BE2C (cell line): ENCODE measurements at places on chromosomes 6 and 20.

DNA sequence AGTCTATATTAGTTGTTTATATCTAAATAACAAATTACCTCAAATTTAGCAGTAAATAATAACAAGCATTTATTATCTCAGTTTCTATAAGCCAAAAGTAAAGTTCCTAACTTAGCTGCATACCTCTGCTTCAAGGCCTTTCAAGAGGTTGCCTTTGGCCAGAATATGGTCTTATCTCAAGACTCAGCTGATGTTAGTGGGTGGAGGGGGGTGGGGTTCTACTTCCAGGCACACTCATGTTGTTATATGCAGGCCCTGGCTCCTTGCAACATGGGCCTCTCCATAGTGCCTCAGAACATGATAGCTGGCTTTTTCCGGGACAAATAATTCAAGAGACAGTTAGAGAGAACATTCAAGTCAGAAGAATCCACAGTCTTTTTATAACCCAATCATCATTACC lies 266.0 kb downstream of the ADGRB3 start:
- no peak for DNase-seq

- DNase-seq = no peak
Observed at GRCh38 chr20:4181956-4182945, 166.9 kb upstream of the RNF24 start.

GRCh38 chr6:9398071-9398766 lies 962.9 kb upstream of the SLC35B3 start:
- DNase-seq = no peak

DNA sequence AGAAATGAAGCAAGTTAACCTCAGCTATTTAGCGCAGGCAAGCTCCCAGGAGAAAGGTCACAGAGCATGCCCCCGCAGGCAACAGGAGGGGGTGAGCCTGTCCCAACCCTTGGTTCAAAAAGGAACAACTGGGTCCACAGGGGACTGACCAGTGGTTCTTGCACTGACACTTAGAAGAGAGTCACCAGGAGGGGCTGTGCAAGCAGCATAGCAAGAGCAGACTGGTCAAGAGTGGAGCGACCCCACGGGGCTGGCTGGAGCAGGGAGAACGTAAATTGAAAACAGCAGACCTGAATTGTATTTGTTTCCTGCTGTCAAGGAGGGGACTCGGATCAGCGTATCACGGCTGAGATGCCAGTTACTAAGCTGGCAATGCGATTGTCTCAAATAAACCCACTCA lies 32.8 kb downstream of the GABRR1 start:
- no peak for DNase-seq

- no peak for DNase-seq
Observed at GRCh38 chr20:24720957-24721356, 228.1 kb upstream of the CST7 start.

- DNase-seq = no peak
Observed at GRCh38 chr6:109867970-109868358, 110.1 kb upstream of the GPR6 start.

DNA sequence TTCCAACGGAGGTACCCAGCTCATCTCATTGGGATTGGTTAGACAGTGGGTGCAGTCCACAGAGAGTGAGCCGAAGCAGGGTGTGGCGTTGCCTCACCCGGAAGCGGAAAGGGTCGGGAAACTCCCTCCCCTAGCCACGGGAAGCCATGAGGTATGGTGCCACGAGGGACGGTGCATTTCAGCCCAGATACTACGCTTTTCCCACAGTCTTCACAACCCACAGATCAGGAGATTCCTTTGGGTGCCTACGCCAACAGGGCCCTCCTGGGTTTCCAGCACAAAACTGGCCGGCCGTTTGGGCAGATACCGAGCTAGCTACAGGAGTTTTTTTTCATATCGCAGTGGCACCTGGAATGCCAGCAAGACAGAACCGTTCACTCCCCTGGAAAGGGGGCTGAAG lies 46.9 kb downstream of the STXBP5 start:
- DNase-seq = no peak

DNA sequence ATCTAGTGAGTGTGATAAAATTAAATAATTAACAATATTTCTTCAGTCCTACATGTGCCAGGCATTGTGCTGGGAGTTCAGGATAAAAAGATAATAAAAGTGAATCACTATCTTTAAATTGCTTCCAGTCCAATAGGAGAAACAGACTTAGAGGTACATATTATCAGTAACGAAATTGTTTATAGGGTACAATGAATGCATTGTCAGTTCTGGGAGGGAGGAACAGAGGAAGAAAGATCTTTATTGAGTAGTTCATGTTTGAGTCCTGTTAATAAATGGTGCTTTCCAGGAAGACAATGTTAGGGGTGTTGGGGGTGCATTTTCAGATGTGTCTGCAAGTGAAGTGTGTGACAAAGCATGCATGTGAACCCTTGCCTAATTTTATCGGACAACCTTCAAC lies 183.1 kb downstream of the OGFRL1 start:
- no peak for DNase-seq

DNA sequence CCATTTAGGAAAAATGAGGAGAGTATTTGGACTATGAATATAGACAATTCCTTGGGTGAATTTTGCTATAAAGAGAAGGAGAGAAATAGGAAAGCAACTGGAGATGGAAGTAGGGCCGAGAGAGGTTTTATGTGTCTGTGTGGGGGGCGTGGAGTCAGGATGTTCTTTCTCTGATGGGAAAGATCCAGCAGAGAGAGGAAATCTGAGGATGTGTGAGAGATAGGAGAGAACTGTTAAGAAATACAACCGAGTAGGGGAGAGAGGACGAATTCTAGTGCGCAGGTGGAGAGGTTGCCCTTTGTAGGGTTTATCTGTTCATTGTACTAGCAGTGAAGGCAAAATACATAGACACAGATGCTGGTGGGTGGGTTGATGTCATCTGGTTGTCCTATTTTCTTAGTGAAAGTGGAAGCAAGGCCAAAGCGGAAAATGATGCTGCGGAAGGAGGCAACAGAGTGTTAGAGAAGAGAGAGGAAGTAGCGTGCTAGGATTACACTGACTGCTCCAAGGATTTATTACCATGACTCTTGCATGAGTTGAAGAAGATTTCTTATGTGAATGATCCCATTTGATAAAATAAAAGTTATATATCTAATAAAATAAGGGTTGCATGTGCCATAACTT lies 57.7 kb downstream of the CLVS2 start:
- no peak for DNase-seq

DNA sequence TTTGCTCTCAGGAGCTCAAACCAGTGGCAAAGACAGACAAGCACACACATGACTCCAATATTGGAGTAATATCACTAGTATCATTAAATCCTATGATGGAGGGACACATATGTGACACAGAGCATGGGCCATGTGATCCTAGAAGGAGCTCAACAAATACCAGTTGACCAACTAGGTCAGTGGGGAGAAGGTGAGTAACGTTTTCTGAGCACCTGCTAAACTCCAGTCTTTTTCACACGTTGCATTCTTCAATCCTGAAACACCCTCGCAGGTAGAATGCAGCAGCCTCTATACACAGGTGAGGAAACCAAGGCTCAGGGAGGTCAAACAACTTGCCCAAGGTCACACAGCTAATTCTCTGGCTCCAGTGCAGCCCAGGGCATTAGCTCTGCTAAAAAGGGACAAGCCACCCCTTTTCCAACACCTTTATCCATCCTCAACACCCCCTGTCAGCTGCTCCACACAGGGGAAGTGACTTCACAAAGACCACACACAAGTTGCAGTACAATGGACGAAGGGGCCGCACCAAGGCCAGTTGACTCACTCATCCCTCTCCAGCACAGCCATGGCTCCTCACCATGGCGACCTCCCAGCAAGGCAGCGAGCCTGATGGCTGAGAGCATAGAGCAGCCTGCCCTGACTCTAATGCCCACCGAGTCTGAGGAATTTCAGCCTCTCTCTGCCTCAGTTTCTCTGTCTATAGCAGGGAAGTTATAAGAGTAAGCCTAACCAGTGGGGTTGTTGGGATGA lies 4.4 kb downstream of the CAPN11 start:
- DNase-seq = no peak

GRCh38 chr20:17262786-17263185 lies 35.9 kb downstream of the PCSK2 start:
- DNase-seq = no peak

DNA sequence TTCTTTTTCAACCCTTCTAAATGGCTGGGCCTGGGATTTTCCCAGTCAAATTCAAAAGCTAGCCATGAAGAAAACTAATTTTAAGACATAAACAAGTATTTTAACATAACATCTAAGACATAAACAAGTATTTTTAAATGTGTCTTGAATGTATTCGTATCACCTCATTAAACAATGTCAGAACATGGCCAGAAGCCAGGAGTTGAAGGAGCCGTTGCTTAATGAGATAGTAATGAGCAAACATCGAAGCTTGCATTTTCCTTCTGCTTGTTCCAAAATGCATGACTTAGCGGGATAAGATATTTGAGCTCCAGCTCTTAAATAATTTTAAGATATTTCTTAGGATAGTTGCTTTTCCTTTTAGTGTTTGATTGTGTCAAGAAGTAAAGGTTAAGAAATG lies 4.2 kb upstream of the RNF182 start:
- no peak for DNase-seq

GRCh38 chr6:17093686-17094085 lies 8.2 kb upstream of the STMND1 start:
- DNase-seq = no peak

DNA sequence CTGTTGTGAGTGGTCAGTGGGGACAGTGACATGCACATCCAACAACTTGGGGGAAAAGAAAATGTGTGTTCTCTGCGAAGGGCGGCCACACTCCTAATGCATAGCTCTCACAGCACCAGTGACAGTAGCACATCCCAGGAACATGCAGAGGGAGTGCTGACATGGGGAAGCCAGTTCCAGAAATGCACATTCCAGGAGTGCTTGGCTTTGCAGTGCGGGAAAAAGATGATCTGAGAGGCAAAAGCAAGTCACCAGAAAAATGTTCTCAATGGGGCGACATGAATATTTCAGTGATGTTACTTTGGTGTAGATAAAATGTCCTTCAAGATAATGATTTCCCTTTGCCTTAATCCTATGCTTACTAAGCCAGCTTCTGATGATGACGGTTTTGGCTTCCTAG lies 42.9 kb upstream of the PDE10A start:
- DNase-seq = no peak

DNA sequence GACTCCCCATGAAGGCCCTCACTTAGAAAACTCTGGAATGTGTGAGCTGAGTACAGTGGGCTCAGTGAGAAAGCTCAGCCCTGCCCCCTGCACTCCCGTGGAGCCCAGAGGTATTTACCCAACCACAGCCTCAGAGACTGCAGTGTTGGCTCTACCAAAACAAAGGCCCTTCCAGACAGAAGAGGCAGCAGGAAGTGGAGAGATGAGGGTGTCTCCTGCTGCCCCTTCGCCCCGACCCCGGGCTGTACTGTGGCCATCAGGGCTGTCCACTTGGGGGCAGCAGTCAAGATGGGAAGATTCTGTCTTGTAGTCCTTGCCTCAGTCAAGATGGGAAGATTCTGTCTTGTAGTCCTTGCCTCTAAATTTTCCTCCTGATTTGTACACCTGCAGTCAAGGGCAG lies 341.3 kb downstream of the TAF4 start:
- no peak for DNase-seq

- DNase-seq = no peak
Observed at GRCh38 chr6:107666981-107667601, 157.0 kb downstream of the SCML4 start.

GRCh38 chr6:81362246-81362645 lies 390.2 kb downstream of the TENT5A start:
- no peak for DNase-seq

- DNase-seq = peak; percentile 87
Observed at GRCh38 chr6:64330694-64331307, 695.2 kb downstream of the PHF3 start.

- no peak for DNase-seq
Observed at GRCh38 chr6:109609737-109610136, 81.3 kb downstream of the AK9 start.

DNA sequence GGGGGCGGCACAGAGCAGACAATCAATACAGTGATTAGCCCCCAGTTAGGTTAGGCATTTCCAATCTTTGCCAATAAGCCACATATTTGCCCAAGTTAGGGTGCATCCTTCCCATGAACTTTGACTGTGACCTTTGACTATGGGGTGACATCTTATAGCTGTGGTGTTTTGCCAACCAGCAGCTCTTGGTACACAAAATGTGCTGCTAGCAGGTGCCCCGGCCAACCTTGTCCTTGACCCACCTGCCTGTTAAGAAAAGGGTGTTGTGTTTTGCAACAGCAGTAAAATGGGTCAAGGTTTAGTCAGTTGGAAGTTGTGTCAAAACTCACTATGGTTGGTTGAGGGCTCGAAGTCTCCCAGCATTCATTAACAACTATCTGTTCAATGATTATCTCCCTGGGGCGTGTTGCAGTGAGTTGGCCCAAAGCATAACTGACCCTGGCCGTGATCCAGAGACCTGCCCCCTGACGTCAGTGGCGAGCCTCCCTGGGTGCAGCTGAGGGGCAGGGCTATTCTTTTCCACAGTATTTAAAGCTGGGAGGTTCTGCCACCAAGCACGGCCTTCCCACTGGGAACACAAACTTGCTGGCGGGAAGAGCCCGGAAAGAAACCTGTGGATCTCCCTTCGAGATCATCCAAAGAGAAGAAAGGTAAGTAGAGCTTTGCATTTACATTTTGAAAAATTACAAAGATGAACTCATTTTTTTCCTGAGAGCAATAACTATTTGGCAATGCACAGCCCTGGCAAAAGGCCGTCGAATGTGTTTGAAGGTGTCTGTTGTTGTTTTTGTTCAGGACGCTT lies at the start of gene PCK1:
TSS of gene PCK1 (plus strand) at position 557 of the 802 bp plus-strand sequence. CDS start 302 bp downstream, outside the sequence.
- DNase-seq = peak; percentile 46

DNA sequence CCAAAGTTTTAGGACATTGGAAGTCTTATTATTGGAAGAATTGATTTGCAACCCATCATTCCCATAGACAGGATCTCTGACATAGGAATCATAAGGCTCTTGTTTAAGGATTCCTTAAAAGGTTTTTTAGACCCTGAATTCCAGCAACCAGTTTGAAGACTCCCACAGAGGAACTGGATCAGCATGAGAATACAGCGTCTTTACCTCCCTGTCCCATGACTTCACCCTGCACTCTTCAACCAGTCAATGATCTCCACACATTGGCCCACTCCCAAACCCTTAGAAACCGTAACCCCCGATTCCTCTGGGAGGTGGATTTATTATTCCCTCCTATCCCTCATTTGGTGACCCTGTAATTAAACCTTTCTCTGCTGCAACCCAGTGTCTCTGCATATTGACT lies 150.7 kb upstream of the PLCB4 start:
- DNase-seq = no peak

- no peak for DNase-seq
Observed at GRCh38 chr6:2449572-2449940, 204.2 kb upstream of the GMDS start.
